Activated naive CD4-positive, alpha-beta T cell treated with anti-CD3 and anti-CD28 coated beads, Interleukin-2, amount 50 U/mL, for 72 hours (primary cell): ENCODE measurements at places on chromosomes 2 and 18. TPM values are rescaled to one million over a fixed set of nuclear protein-coding genes. Genes with fewer than 3 reads are reported as not detected.

Gene FBXO15
- total RNA-seq: 1.2 TPM

Gene LRATD1
- not detected for total RNA-seq

Gene TNFRSF11A
- total RNA-seq: 15.8 TPM

Gene CPO
- total RNA-seq: not detected

Gene CIB4
- not detected for total RNA-seq
